ENCODE measurements at places on chromosomes 5 and 9. TPM values are rescaled to one million over a fixed set of nuclear protein-coding genes. Genes with fewer than 3 reads are reported as not detected.

The FBP1 gene
- 52.4 TPM for total RNA-seq

DNA sequence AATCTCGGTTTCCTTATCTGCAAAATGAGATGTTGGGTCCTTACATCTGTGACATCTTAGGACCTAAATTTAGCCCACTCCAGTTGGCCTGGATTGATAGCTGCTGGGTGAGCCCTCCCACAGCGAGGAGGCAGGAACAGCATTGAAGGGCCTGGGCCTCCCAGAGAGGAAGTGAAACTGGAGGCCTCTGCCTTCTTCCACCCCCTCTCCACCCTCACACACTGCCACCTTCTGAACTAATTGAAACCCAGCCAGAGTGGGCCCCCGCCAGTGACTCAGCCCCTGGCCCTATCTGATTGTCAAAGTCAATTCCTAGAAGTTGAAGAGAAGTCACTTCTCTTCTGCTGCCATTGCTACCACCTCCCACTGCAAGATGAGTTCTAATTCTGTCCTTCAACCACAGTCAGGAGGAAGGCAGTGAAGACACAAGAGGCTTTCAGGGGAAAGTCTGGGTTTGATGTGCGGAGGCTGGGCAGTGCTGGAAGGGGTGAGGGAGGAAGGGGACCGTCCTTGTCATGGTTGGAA, 55.2 kb upstream of the NEK6 start:
- peak; percentile 50 for DNase-seq

The ERCC6L2 gene
- total RNA-seq = 51.4 TPM

GRCh38 chr5:92962752-92963151, 618.3 kb downstream of the NR2F1-AS1 start:
- no peak for DNase-seq

- DNase-seq = no peak
Observed at GRCh38 chr5:146892231-146892630, 13.7 kb upstream of the PPP2R2B start.

- peak; percentile 68 for DNase-seq
Observed at GRCh38 chr9:35835216-35835632, 6.2 kb downstream of the TMEM8B start.

GRCh38 chr5:137379555-137380286, 119.4 kb downstream of the SPOCK1 start:
- DNase-seq = no peak

GRCh38 chr5:134162592-134162991, 14.2 kb downstream of the SKP1 start:
- DNase-seq = no peak

- no peak for DNase-seq
Observed at GRCh38 chr9:30329431-30329830, 2055.0 kb upstream of the ACO1 start.

DNA sequence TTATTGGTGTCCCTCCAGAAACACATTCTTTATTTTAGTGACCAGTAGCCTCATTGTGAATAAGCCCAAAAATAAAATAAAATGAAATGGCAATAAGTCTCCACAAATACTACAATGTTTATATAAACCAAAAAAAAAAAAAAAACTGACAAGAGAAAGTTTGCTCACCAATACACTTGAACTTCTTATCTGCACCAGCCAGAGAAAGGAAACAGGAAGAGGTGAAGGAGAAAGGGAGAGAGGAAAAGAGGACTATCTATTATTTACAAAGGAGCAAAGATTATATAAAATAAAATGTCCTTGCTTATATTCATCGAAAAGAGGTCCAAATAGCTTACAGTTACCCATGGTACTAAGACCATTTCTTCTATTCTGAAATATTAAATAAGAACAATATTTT, 176.4 kb upstream of the CCNG1 start:
- no peak for DNase-seq

The ENTR1 gene
- total RNA-seq = 47.6 TPM

The GABRA1 gene
- not detected for total RNA-seq

DNA sequence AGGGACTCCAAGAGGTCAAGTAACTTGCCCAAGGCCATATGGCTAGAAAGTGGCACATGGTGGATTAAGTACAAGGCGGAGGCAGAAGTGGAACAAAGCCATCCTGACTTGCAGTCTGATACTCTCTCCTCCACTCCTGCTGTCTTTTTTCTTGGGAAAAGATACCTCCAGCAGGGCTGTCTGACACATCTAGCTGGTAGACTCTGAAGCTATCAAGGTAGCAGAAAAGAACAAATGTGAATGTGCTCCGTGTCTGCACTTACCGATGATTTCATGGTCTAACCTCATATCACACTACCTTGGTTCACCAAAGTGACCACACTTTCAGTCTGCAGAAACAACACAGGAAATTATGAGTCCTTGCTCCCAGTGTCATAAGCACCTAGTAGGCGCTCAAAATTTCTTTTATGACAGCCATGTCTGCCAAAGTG, 284.8 kb downstream of the CRB2 start:
- DNase-seq = no peak

GRCh38 chr5:55360190-55360589, 52.4 kb downstream of the MTREX start:
- no peak for DNase-seq

- no peak for DNase-seq
Observed at GRCh38 chr5:140565024-140565779, 574 bp downstream of the SLC35A4 start.

The NACC2 gene
- total RNA-seq = 81.3 TPM

The OGN gene
- total RNA-seq = 28.3 TPM

GRCh38 chr9:136432591-136432990, 7.1 kb downstream of the INPP5E start:
- no peak for DNase-seq

- DNase-seq = peak; percentile 82
Observed at GRCh38 chr5:61319388-61320146, 12.5 kb upstream of the ZSWIM6 start.

GRCh38 chr5:113266913-113267227, 167.9 kb downstream of the TSSK1B start:
- DNase-seq = no peak

The ALDOB gene
- 3.0 TPM for total RNA-seq

DNA sequence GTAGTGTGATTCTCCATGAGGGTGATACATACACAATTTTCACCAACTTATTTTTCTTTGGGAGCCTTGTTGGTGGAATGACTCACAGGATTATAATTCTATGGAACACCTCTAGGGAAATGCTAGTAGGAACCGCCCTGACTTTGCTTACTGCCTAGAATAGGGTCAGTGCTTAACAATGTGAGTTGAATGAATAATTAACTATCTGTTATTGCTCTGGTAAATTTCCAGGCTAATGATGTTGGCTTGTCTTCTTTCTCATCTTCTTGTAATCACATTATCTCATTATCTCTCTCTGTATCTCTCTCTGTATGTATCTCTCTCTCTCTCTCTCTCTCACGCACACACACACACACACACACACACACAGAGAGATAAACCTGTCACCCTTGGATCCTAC, 291.1 kb downstream of the TRIM32 start:
- DNase-seq = no peak

DNA sequence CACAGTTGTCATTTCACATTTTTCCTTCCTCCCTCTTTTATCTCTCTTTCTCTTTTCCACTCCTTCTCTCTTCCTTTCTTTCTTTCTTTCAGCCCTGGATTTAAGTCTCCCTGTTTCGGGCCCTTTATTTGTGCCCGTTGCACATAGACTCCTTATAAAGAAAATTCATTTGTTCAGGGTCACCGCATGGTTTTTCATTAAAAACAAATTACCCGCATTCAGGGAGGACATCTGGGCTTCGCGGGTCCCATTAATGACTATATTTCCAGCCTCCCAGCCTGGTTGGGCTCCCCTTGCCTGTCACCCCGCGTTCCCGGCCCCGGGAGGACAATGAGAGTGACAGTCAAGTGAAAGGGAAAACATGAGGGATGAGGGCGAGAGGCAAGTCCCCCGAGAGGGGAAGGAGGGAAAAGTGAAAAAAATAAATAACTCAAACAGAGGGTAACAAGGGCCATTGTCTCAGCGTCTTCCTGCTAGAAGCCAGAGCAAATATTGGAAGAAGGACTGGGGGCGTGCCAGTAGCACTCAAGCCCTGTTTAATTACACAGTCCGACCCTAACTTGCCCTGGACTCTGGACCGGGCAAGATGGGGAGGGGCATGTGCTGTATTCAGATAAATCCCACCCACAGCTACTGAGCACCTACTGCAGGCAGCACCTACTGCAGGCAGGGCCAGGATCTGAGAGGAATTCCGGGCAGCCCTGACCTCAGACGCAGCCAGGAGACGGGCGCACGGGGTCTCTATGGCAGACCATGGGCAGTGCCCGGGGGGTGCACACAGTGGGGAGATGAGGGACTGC, 166.2 kb downstream of the PAX5 start:
- peak; percentile 80 for DNase-seq

DNA sequence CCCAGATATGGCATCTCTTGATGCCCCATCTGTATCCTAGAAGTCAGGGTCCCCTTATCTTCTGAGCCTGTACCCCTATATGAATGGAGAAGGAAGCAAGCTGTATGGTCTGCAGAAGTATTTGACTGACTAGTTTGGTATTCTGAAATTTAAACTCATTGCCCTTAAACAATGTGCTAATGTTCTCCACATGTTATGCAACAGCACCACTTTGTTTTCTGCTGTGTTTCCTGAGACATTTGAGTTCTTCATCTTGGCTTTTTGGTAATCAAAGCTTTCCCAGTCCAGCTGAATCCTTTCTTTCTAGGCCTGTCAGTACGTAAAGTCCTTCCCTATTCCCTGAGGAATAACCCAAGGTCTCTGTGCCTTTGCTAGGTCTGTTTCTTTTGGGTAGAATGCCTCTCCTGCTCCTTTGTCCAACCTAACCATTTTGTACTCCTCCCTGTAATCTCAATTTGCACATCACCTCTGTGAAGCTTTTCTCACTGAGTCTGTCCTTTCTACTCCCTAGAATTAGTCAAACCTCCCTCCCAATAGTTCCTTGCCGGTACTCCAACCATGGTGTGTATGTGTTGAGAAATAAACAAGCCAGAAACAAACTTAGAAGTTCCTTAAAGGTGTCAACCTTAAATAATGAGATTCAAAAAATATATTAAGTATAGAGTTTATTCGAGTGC, 72.1 kb upstream of the HSPB3 start:
- DNase-seq = no peak

DNA sequence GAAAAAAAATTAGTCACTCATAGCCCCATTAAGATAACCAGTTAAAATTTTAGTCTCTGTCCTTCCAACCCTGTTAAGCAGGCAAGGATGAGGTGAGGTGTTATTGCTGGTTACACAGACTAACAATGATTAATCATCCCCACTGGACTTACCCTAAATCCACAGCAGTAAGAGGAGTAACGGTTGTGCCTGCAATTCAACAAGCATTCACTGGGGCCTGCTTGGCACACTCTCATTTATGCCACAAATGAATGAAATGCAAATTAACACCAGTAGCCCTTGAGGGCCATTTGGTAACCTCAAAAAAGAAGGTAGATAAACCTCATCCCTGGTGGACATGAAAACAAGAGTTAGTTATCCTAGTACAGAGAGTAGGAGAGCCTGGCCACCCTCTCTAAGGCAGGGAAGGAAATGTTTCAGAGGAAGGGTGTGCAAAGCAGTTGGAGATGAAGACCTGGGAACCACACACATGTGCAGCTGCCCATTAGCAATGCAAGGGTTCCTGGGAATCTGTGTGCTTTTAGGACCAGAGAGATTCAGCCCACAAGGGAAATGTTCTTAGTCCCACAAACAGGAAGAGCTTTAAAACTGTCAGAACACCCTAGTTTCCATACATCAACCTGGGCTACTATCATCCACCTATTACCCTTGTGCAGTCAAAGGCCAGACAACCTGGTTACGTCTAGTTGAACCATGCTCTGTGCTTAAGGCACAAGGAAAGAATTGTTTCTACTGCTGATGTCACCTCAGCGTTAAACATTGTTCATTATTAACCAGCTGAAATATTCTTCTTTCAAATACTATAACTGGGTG, 7.7 kb downstream of the LHFPL2 start:
- no peak for DNase-seq

DNA sequence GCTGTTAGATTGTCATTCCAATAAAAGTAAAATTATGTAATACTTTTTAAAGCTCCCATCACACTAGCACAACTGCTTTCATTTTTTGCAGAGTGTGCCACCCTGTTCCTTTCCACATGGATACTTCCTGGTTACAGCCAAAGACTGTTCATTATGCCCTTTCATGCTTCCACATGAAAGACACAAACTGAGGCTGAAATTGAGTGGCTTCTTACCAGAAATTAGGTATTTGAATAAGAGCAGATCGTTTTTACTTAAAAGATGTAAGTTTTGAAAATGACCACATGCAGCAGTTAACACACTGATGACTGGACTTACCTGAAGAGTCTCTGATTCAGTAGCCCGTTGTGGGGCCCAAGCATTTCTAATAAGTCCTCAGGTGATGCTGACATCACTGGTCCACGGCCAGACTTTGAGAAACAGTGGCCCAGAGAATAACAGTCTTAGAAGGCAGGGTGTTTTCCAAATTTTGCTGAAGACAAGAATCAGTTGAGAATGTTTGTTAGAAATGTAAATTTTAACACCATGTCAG, 187.6 kb upstream of the DMRT1 start:
- DNase-seq = no peak

DNA sequence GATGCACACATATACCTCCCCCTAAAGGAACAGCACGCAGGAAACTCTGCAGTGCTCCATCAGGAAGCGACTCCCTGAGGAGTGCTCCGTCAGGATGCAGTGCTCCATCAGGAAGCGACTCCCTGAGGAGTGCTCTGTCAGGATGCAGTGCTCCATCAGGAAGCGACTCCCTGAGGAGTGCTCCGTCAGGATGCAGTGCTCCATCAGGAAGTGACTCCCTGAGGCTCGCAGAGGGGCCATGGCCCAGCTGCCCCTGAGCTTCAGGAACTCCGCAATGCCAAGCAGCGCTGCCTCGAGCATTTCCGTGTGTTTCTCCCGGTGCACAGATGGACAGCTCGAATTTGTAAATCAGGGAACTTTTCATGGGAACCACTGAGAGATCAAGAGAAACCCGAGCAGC, 88.1 kb downstream of the PAX5 start:
- no peak for DNase-seq

GRCh38 chr5:36950586-36951457, 74.3 kb downstream of the NIPBL start:
- DNase-seq = no peak

GRCh38 chr5:74179179-74179578, 461.3 kb downstream of the ENC1 start:
- DNase-seq = no peak

DNA sequence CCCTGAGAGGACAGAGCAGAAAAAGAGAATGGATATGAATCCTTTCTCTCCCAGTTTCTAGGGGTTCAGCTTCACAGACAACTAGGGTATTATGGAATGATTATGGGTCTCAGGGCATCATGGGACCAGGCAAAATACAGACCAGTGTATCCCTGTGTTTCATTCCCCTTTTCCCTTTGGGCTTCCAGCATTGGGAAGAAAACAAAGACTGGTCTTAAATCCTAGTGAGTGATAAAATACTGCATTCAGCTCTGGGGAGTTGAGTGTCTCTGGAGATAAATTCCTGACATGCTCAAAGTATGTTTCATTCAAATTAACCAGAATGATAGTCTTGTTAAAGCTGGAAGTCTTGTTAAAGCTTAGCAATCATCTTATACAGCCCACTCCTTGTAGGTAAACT, 2.4 kb upstream of the POU4F3 start:
- no peak for DNase-seq
